ENCODE measurements at places on chromosomes 6 and 20.
A peak's percentile ranks its signal among the peaks of the same experiment; 100 is the strongest.

GRCh38 chr6:147262946-147263345 lies 58.7 kb downstream of the STXBP5 start:
- no peak for DNase-seq

- no peak for DNase-seq
Measured at GRCh38 chr6:75931011-75931680, 141.3 kb downstream of the IMPG1 start.

DNA sequence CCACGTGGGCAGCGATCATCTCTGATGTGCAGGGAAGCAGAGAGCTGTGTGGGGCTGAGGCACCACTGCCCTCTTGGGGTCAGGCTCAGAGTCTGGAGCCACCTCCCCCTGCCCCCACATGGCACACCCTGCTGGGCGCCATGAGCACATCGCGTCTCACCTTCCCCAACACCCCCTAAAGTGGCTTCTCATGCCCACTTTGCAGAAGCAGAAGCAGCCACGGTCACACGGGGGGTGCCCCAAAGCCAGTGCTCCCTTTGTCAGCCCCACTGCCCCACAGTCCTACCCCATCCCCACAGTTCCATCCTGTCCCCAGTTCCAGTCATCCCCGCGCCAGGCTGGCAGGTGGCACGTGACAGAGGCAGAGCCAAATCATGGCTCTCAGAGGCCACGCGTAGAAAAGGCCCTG lies 19.5 kb downstream of the SDCBP2 start:
- DNase-seq = no peak

DNA sequence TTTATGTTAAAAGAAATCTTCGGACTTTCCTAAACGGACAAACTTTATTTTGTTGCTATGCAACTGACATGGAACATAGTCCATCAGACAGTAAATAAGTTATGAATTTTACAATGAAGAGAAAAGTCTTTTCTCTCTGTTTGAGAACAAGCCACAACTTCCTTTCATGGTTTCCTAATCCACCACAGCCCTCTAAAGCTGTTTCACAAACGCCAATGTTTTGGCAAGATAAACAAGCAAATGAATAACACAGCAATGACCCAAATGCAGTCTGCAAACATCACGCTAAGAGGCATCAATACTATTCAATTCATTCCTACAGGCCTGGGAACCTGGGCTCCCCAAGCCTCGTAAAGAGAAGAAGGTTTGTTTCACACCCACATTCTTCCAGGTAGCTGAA lies 60.4 kb downstream of the HAO1 start:
- DNase-seq = no peak

GRCh38 chr6:55895972-55896730 lies 20.8 kb upstream of the BMP5 start:
- no peak for DNase-seq

DNA sequence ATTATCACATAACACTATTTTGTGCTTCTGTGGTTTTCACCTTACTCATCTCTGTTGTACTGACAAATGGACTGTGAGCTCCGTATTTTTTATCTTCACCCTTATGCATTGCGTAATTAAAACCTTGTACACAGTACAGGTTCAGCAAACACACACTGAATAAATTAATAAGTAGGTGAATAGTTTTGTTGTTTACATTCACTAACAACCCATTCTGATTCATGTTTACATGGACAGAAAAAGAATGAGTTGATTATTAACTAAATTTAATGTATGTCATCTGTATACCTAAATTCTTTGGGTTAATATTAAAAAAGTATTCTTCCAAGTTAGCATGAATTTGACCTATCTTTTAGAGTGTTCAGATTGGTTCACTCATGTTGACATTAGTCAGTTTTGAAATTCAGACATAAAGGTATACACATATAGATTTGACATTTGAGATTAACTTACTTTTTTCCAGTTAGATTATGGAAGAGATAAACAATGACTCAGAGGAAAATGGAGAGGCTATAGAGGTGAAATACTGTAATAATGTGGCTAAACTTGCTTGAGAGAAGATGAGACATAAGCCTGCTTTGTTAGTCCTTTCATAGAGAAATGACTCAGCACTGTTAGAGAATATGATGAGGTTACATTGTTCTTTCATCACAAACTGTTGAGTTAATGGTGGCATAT lies 541.7 kb upstream of the FLRT3 start:
- DNase-seq = no peak

- no peak for DNase-seq
Measured at GRCh38 chr20:13672690-13673089, 34.0 kb upstream of the TASP1 start.

DNA sequence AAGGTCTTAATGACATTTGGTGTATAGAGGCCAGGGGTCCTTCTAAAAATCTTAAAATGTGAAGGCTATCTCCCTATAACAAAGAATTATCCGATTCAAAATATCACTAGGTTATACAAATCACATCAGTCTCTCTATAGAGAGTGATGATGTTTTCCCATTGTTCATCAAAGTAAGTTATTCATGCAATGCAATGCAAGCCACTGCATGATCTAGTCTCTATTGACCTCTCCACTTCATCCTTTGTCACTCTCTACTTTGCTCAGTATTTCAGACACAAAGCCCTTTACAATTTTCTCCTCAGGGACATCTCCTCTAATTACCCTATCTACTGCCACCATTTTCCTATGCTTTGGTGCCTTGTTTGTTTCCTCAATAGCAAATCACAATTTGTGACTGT lies 628.0 kb downstream of the HTR1B start:
- DNase-seq = no peak

- DNase-seq = no peak
Measured at GRCh38 chr6:113856625-113857555, at the start of gene MARCKS. TSS of gene MARCKS (plus strand) at chr6:113857345. CDS start at chr6:113857746, 401 bp downstream.

DNA sequence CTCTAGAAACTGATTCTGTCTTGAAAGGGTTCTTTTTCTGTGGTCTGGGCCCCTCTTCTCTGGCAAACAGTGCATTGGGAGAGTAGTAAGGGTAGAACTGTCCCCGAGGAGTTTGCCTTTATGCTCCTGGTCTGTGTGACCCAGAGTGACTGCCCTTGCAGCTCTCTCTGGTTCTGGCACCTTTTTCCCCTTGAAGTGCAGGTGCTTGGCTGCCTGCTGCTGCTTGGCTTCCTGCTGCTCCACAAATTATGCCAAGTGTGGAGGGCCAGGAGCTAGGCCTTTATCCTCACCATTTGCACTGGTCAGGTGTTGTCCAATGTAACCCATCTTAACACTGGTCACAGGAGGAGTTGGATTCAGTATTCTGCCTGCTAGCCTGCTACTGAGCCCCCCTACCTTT lies 11.2 kb downstream of the KIZ start:
- DNase-seq = no peak

DNA sequence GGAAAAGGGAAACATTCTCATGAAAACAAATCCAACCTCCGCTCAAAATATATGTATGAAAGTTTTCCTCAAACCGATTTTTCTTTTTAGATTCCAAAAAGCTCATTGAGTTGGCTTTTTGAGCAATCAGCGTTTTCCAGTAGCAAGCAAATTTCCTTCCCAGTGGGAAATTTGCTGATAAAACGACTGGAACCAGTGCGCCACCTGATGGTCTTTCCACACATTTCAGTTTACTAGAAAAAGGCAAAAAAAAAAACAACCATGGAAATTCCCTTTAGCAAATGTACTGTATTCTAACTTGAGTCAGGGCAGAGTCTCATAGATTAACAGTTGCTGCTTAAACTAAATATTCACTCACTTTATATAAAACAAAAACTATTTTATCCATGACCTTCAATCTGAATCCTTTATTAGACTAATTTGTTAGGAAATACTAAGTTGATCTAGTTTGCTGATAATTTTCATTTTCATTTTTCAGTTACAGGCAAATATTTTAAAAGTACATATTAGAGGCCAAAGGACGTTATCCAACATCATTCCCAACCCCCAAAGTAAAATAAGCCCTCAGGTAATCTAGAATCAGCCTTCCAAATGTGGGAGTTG lies 271.5 kb downstream of the FOXA2 start:
- no peak for DNase-seq

DNA sequence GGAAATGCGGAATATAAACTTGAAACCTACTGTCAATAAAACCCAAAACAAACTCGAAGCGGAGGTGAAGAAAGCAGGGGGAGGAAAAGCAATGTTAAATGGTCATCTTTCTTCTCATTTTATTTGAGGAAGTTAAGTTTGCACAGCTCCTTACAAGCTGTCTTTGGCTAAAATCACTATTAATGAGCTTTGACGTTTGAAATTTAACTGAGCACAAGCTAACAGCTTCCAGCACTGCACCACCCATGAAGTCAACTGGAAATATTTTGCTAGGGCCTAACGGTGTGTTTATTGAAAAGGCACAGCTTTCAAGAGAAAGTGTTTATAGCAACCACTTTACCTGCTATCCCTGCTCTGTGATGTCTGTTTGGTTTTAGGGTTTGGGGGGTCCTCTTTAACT lies 103.8 kb downstream of the PKHD1 start:
- no peak for DNase-seq

GRCh38 chr6:124747349-124747748 lies 214.9 kb upstream of the RNF217 start:
- DNase-seq = no peak

DNA sequence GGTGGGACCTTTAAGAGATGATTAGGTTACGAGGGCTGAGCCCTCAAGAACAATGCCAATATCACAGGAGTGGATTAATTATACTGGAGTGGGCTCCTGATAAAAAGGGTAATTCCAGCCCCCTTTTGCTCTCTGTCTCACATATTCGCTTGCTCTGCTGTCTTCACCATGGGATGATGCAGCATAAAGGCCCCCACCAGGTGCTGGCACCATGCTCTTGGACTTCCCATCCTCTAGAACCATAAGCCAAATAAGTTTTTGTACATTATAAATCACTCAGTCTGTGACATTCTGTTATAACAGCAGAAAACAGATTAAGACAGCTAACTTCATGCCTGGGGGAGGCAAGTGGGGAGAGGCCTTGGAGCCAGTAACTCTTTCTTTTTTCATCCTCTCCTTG lies 9.8 kb upstream of the SNRPB start:
- DNase-seq = no peak

GRCh38 chr20:19888269-19888671 lies 128.9 kb upstream of the NAA20 start:
- no peak for DNase-seq

- DNase-seq = no peak
Measured at GRCh38 chr6:6841571-6841970, 253.1 kb downstream of the LY86 start.

DNA sequence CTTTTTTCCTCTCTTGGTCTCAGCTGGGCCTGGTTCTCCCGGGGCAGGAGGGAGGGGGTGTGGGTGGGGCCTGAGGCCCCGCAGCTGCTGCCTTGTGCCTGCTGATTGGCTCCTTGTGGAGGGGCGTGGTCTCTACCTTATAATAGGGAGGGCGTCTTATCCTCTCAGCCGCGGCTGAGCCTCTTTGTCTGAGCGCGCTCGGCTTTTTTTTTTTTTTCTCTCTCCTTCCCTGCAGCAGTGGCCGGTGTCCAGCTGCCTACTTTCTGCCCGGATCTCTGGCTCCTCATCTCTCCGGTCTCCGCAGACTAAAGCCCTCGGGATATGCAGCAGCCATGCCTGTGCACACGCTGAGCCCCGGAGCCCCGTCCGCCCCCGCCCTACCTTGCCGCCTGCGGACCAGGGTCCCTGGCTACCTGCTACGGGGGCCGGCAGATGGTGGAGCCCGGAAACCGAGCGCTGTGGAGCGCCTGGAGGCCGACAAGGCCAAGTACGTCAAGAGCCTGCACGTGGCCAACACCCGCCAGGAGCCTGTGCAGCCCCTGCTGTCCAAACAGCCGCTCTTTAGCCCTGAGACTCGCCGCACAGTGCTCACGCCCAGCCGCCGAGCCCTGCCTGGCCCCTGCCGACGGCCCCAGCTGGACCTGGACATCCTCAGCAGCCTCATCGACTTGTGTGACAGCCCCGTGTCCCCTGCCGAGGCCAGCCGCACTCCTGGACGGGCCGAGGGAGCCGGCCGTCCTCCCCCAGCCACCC lies 11.1 kb downstream of the FAM110A start:
- DNase-seq = peak; percentile 90

DNA sequence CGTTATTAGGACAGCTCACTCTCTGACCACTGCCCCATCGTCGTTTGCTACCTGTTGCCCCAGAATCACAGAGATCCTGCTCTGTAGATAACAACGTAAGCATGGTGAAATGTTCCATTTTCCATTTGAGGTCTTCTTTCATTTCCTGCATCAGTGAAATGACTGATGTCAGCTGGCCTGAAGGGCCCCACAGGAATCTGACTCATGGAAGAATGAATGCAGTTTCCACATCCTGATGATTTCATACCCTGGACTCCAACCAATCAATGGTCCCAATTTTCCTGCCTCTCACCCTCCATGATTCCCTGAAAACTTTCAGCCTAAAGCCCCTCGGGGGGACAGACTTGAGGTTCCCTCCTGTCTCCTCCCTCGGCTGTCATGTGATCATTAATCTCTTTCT lies 394.4 kb upstream of the CDH4 start:
- no peak for DNase-seq

Data from stimulated activated CD4-positive, alpha-beta T cell treated with anti-CD3 and anti-CD28 coated beads, Interleukin-2, amount 100 ng/mL, for 4 hours (primary cell).